ENCODE measurements at places on chromosomes 3 and 15.

GRCh38 chr15:46088486-46089445 is 453.9 kb downstream of the SQOR start:
- no peaks in the 10 kb centered on the region for H3K36me3 ChIP-seq
- H3K27ac ChIP-seq = no peak overlapping the region
- no peaks in the 10 kb centered on the region for H3K4me1 ChIP-seq
- H3K27me3 ChIP-seq = no peaks in the 10 kb centered on the region
- no peak for DNase-seq
- H3K4me3 ChIP-seq = no peak overlapping the region

DNA sequence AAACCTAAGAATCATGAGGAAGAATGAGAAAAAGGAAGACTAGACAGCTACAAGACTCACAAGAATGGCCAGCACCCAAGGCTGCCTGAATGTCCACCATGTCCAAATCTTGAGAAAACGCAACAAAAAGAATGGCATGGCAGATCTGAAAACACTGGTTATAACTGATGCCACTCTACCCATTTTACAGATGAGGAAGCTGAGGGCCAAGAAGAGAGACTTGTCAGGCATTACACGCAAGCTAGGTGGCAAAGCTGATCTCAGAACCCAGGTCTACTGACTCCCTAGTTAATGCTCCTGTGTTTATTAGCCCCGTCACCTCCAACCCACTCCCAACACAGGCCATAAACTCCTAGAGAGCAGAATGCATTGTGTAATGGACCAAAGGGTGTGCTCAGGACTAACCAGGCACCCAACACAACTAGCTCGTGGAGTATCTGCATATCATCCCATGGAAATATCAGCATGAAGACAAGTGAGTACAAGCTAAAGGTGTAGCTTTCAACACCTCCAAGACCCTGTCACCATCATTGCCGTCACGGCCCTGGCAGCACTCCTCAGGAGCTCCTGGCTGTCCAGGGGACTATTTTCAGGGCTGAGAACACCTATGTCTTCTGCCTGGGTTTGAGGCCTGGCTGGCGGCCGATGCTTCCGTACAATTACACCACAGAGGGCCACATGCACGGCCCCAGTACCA is 111.7 kb downstream of the XXYLT1 start:
- DNase-seq = no peak
- H3K27ac ChIP-seq = no peak overlapping the region
- H3K4me1 ChIP-seq = peaks cover 35% of the 10 kb centered on the region

- H3K27me3 ChIP-seq = no peaks in the 10 kb centered on the region
- DNase-seq = no peak
- no peak overlapping the region for H3K4me3 ChIP-seq
- no peaks in the 10 kb centered on the region for H3K4me1 ChIP-seq
- H3K36me3 ChIP-seq = no peaks in the 10 kb centered on the region
- no peak overlapping the region for H3K27ac ChIP-seq
These were observed 25.1 kb downstream of the SNX33 start for GRCh38 chr15:75672646-75673425.

DNA sequence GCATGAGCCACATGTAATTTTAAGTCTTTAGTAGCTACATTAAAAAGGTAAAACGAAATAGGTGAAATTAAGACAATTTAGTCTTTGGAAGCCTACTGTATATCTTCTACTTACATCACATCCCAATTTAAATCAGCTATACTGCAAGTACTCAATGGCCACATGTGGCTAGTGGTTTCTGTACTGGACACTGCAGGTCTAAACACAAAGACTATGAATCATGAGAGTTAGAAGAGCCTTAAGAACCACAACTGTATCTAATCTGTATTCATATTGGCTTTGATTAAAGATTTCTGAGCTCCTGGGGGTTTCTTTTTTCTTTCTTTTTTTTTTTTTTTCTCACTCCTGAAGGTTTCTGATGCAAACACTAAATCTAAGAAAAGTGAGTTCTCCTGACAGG is 2.3 kb upstream of the EIF1B start:
- peaks cover 17% of the 10 kb centered on the region for H3K4me1 ChIP-seq
- H3K4me3 ChIP-seq = no peak overlapping the region
- peaks cover 8% of the 10 kb centered on the region for H3K36me3 ChIP-seq
- H3K27me3 ChIP-seq = no peaks in the 10 kb centered on the region
- no peak overlapping the region for H3K27ac ChIP-seq

DNA sequence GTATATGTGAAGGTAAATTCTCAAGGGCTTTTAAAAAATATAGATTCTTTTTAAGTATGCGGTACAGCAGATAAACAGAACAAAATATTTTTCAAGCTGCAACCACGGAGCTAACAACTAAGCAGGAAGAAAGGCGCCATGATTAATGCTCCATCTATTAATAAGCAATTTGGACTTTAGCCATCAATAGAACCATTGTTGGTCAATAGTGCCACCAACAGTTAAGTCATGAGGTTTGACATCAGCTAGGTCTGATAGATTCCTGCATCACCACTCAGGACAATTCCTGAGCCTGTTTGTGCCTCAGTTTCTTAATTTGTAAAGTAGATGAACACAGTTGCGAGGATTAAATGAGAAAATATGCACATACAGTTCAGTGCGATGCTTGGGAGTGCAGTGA is 65.1 kb upstream of the FAM3D start:
- H3K27ac ChIP-seq = no peak overlapping the region
- no peak overlapping the region for H3K4me3 ChIP-seq
- H3K27me3 ChIP-seq = peaks cover 2% of the 10 kb centered on the region
- no peaks in the 10 kb centered on the region for H3K36me3 ChIP-seq

DNA sequence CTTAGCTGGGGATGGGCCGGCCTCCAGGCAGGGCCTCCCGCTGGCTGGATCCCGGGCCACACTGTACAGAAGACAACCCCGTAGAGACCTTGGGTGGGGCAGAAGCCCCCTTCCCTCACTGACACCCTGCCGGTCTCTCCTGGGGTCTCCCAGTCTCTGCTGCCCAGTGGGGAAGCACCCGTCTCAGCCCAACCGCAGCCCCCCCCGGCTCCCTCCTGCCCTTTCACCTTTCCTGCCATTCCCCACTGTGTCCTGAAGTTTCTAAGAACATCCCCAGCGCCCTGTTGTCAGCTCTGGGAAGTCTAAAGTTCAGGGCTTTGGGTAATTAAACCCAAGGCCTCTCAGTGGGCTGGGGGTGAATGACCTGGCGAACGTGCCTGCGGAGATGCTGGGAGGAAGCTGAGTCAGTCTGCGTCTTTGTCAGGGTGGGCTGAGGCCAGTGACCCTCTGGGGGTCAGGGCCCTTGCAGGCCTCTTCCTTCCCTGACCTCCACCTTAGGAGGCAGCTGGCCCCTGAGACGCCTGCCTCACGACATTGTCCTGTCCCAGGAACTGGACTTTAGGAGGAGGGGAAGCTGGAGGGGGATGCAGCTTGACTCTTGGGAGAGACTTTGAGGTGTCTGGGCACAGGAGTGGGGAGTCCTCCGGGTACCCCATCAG is 1.4 kb upstream of the SLC51A start:
- peaks cover 14% of the 10 kb centered on the region for H3K4me1 ChIP-seq
- H3K4me3 ChIP-seq = no peak overlapping the region
- H3K27ac ChIP-seq = no peak overlapping the region
- no peaks in the 10 kb centered on the region for H3K36me3 ChIP-seq

GRCh38 chr3:157948605-157949383 is 157.4 kb downstream of the SHOX2 start:
- no peak for DNase-seq
- no peak overlapping the region for H3K4me3 ChIP-seq
- no peaks in the 10 kb centered on the region for H3K4me1 ChIP-seq
- no peaks in the 10 kb centered on the region for H3K27me3 ChIP-seq
- no peak overlapping the region for H3K27ac ChIP-seq

DNA sequence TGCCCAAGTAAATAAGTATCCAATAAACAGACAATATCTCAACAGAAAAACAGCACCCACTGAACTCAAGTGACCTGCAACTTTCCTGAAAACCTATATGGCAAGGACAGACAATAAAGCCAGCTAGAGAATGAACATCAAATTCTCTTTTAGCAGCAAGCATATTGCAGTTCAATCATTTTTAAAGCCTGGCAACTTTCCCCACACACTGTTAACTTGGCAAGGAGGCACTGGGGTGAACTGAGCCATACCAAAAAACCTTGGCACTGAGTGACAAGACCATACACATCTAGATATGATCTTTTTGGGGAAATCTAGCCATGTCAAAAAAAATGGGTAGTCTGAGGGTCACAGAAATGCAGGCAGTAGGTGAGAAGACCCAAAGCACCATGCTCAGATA is 174.6 kb downstream of the STT3B start:
- H3K36me3 ChIP-seq = no peaks in the 10 kb centered on the region
- H3K4me3 ChIP-seq = no peak overlapping the region
- H3K27me3 ChIP-seq = peaks cover 12% of the 10 kb centered on the region
- H3K27ac ChIP-seq = no peak overlapping the region
- peaks cover 3% of the 10 kb centered on the region for H3K4me1 ChIP-seq
- DNase-seq = no peak

DNA sequence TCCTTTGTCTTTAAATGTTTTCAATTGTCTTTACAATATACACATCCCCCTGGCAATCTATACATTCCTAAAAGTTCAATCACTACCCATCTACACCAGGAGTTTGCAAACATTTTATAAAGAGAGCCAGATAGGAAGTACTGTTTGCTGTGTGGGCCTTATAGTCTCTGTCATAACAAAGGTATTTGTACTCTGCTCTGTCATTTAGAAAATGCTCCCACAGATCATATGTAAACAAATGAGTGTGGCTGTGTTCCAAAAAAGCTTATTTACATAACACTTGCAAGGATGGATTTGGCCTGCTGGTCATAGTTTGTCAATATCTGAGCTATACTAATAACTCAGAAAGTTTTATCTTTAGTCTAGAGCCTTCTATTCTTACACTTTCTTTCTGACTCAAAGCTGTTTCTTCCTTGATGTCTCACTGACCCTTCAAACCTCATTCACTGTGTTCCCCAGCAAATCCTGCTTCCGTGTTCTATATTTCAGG is 511.9 kb downstream of the GBE1 start:
- H3K27me3 ChIP-seq = no peaks in the 10 kb centered on the region
- DNase-seq = no peak
- no peaks in the 10 kb centered on the region for H3K36me3 ChIP-seq

GRCh38 chr15:71079208-71080044 is 35.8 kb upstream of the THSD4 start:
- DNase-seq = no peak
- peaks cover 30% of the 10 kb centered on the region for H3K27me3 ChIP-seq
- no peaks in the 10 kb centered on the region for H3K4me1 ChIP-seq
- H3K36me3 ChIP-seq = no peaks in the 10 kb centered on the region

DNA sequence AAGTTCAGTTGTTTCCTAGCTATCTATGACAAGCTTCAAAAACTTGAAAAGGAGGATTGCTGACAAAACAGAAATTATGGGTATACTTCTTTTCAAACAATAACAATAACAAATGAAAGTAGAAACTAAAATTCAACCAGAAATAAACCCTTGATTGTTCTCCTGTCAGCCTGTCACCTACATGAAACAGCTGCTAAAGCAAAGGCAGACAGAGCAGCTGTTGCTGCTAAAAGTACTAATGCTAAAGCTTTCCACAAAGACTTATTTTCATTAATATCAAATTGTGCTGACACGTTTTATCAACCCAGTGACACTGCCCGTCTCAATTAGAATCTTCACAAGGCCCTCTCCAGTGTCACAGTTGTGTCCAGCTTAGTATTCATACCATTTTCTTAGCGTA is 533.2 kb upstream of the GBE1 start:
- no peaks in the 10 kb centered on the region for H3K27me3 ChIP-seq
- no peaks in the 10 kb centered on the region for H3K4me1 ChIP-seq
- H3K27ac ChIP-seq = no peak overlapping the region
- no peak overlapping the region for H3K4me3 ChIP-seq

DNA sequence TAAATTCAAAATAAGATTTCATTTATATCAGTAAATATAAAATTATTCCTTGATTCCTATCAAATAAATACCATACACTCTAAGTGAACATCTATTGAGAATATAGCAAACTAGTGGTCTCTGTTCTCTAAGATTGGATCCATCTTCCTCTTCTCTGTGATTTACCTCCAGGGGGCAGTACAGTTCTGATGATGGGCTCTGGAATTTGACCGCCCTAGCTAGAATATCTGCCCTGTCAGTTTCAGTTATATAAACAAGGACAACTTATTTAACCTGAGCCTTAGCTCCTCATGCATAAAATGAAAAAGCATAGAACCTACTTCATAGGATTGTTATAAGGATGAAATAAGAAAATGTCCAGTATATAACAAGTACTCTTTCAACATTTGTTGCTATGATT is 171.1 kb upstream of the CCDC54 start:
- H3K27me3 ChIP-seq = peaks cover 7% of the 10 kb centered on the region
- no peak overlapping the region for H3K27ac ChIP-seq
- DNase-seq = no peak
- no peaks in the 10 kb centered on the region for H3K4me1 ChIP-seq
- no peaks in the 10 kb centered on the region for H3K36me3 ChIP-seq

DNA sequence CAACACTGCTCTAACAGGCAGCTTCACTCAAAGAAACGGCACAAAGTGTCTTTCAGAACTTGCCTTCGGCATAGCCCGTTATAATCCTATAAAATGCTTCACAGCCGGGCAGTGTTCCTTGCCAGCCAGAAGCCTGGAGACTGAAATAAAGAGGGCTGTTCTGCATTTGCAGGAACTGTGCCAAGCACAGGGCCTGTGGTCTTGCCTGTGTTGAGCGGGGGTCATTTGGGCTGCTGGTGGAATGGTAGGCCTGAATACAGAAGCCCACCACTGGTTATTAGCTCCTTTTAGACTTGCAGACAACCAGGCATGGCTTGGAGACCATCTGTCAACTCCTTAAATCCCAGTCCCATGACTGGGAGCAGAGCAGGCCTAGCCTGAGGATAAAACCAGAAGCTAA is 4.7 kb upstream of the ARHGEF3 start:
- no peaks in the 10 kb centered on the region for H3K27me3 ChIP-seq
- peaks cover under 1% of the 10 kb centered on the region for H3K36me3 ChIP-seq
- H3K4me3 ChIP-seq = no peak overlapping the region

DNA sequence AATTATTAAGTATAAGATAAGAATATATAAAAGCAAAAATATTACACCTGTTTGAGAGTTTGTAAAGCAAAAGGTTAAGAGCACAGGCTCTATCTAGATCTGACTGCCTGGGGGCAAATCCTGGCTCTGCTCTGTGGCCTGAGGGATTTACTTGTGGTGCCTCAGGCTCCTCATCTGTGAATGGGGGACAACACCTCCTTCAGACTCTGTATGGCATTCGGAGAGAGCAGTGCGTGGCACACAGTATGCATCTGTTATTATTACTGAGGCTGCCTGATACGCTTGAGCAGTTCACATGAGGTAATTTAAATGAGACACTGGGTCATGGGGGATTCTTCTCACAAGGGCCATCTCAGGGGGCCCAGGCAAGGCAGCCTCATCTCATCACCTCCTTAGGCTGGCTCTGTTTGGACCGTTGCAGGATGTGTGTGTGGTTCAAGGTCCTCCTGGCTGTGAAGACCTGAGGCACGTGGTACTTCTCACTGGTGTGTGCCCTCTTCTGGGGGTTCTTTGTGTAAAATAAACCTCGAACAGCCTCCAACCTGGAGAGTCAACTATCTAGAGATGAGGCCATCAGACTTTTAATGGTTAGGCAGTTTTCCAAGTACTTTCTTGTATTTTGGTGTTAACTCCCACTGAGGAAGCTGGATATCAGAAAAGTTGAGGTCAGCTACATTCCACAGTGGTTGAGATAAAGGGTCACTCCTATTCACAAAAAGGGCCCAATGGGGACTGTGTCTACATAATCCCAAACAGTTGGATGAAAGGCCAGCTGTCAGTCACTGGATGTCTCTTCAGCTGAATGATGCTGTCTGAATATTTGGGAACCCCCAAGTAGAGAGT is 9.0 kb downstream of the GNB5 start:
- no peak overlapping the region for H3K4me3 ChIP-seq
- peaks cover 14% of the 10 kb centered on the region for H3K4me1 ChIP-seq
- no peak overlapping the region for H3K27ac ChIP-seq
- no peak for DNase-seq
- no peaks in the 10 kb centered on the region for H3K36me3 ChIP-seq

Data from activated naive CD8-positive, alpha-beta T cell treated with anti-CD3 and anti-CD28 coated beads for 36 hours (primary cell).